AG08395 (cell line): ENCODE measurements at places on chromosomes 12 and 14.

DNA sequence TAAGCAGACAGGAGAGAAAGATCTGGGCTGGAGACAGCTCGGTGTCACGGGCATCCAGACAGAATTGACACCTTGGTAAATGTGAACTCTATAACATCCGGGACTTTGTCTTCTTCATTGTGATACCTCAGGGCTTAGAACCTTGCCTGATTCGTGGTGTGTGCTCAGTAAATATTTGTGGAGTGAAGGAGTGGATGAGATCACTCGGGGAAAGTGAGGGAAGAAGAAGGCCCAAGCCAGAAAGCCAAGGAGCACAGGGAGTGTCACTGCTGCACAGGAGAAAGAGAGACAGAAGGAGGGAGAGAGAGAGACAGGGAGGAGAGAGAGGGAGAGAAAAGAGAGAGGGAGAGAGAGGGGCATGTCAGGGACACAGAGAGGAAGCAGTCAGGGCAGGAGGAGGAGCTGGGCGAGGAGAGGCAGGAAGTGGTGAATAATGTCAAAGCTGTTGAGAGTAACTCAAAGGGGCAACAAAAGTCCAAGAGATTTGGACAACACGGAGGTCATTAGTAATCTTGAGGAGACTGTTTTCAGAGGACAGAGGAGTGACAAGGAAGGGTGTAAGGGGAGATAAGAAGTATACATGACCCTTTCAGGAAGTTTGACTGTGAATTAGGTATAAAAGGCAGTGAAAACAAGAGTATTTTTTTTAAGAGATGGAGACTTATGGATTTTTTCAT lies 141.6 kb upstream of the MAX start:
- peak; percentile 24 for DNase-seq

DNA sequence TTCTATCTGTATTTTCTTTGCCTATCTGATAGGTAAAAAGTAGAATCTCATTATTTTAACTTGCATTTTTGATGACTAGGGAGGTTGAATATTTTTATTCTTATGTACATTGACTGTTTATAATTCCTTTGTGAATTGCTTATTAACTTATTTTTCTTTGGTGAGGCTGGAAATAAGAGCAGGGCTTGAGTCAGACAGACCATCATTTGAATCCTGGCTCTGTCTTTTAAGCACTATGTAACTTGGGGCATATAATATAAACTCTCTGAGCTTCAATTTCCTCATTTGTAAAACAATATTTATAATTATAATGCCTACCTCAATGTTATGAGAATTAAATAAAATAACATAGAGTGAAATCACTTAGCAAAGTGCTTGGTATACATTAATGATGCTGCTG lies 108.9 kb downstream of the MSRB3 start:
- no peak for DNase-seq

DNA sequence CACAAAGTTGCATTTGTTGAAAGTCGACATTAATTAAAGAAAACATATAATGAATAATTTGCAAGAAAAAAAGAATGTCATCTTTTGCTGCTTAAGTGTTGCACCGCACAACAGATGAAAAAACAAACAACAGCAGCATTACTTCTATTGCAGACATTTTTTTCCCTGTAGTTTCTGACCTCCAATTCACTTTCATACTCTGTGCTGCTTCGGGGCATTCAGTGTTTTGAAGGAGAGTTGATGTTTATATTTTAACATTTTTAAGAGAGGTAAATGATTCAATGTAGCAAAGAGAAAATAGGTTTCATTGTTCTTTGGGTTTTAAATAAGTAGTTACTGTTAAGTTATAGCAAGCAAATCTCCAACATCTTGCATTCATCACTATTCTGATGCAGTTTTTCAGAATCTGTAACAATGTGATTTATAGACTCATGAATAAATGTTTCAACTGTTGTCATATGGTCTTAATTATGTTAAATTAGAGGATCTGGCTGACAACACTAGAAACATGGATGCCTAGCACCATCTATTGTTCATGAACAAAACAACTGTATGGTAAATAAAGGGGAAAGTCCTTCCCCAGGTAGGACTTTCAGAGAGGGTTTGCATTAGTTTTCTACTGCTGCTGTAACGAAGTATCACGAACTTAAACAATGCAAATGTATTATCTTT lies 168.1 kb downstream of the BCAT1 start:
- DNase-seq = peak; percentile 18

- no peak for DNase-seq
Measured at GRCh38 chr12:2586156-2587038, 208.4 kb upstream of the FKBP4 start.

GRCh38 chr14:29163109-29163508 lies 396.5 kb downstream of the FOXG1 start:
- DNase-seq = no peak

GRCh38 chr12:122244565-122245371 lies 18.9 kb upstream of the DIABLO start:
- DNase-seq = no peak

DNA sequence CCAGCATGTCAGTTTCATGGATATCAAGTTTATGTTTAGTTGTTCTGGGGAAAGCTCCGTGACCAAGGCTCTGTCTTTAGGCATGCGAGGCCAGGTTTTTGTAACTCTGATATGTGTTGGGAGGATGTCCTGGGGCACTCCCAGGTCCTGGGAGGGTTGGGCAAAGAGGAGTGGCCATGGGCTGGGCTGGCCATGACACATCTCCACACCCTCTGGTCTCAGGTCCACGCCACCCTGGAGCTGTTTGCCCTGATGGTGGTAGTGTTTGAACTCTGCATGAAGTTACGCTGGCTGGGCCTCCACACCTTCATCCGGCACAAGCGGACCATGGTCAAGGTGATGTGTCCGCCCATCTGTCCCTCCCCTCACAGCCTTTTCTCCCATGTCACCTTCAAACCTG lies 46.4 kb downstream of the TPCN1 start:
- DNase-seq = no peak

DNA sequence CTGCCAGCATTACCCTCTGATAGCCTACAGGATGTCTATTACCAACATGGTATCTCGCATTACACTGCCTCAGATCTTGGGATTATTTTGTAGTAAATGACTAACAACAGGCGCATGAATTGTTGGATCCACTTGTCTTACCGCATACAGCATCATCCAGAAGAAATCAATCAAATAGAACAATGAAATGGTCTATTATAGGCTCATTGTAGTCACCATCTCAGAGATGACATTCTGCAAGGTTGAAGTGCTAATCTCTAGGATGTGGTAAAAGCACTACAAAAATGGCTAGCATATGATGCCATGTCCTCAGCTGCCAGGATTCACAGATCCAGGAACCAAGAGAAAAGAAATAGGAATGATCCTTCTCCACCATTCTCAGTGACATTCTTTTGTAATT lies 52.0 kb downstream of the WASHC3 start:
- DNase-seq = no peak

- DNase-seq = no peak
Measured at GRCh38 chr14:96693987-96694386, 103.2 kb upstream of the VRK1 start.

GRCh38 chr12:5871741-5872140 lies 73.3 kb downstream of the ANO2 start:
- DNase-seq = no peak

- no peak for DNase-seq
Measured at GRCh38 chr12:59890896-59891579, 295.2 kb downstream of the SLC16A7 start.

- DNase-seq = no peak
Measured at GRCh38 chr14:96398921-96399320, 7.0 kb downstream of the AK7 start.

GRCh38 chr14:77862154-77862786 lies 62.4 kb downstream of the ADCK1 start:
- peak; percentile 78 for DNase-seq

DNA sequence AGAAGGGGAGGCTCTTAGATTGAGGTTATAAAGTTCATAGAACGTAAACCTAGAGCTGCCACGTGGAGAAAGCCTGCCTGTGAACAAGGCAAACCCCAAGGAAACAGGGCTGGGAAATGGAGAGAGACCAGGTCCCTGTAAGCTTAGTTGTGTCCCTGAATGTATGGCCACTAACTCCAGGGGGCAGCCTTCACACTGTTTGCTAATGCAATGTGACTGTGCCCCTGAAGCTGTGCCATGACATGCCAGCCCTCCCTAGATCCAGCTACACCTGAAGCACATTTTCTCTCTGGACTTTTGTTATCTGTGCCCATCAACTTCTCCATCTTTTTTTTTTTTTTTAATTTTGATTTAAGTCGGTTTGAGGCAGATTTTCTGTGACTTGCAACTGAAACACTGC lies 60.6 kb upstream of the TMCC3 start:
- peak; percentile 17 for DNase-seq

- no peak for DNase-seq
Measured at GRCh38 chr12:71061451-71061850, 96.3 kb downstream of the TSPAN8 start.

DNA sequence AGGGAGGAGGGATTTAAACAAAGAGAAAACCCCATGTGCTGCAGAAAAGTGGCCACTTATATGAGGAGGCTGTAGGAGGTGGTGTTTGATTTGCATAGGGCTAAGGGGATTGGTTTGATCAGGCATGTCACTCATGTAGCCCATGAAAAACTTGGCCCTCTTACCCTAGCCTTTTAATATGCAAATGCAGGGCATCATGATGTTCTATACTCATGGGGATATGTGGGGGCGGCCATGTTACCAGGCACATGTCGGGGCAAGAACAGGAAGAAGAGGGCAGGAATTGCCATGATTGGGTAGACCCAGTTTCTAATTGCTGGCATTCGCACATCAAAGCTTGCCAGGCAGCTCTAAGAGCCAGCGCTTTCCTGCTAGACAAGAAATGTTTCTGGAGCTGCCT lies 28.8 kb downstream of the KLRK1 start:
- no peak for DNase-seq

- DNase-seq = no peak
Measured at GRCh38 chr14:61234215-61234916, 46.8 kb downstream of the TMEM30B start.

DNA sequence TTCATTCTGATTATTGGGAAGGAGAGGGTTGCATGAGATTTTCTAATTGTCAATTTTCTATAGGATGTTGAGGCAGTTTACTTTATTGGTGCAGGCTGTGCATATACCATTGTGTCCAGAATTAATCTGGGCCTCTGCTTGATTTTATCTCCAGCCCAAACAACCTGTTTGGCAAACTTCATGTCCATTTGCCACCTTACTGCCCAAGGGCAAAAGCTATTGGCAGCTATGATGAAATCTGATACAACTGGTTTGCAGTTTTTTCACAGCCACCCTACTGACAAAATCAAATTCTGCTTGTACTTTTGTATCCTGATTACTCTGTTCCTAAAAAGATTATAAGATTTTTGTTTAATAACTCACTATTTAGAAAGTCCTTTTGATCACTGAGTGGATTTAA lies 789.2 kb upstream of the FBXO33 start:
- DNase-seq = no peak

DNA sequence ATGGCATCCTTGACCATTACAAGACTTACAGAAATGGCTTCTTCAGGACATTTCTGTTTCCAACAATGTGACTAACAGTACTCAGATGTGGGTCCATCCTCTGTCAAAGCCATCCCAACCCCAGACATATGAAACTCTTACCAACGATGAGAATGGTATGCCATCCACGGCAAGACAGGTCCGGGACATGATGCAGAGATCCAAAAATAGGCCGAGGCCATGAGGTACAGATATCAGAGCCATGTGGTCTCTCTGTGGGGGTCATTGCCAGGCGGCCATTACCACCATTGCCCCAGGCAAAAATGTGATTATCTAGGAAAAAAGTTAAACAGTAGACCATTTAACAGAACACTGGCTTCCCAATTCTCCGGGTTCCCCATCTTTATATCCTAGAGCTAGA lies 27.5 kb downstream of the ZC2HC1C start:
- DNase-seq = no peak

- DNase-seq = no peak
Measured at GRCh38 chr14:100780246-100780645, 45.7 kb upstream of the MEG3 start.

DNA sequence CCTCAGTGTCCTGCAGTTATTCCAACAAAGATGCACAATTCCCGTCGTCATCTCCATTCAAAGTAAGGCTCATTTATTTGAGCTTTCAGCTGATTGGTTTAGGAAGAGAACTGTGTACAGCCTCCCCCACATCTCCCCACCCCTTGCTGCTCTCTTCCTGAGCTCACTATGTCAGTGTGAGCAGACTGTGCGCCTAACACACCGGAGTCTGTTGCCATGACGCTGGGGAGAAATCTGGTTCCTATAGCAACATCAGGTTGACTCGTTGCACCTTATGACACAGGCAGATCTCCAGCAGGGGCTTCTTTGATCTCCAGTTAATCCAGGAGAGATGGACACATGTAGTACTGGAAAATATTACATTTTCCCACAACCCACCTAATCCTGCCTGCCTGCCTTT lies 319.4 kb downstream of the CACNA1C start:
- DNase-seq = no peak
